GM12865 (cell line): ENCODE measurements at places on chromosomes 6 and 20.

DNA sequence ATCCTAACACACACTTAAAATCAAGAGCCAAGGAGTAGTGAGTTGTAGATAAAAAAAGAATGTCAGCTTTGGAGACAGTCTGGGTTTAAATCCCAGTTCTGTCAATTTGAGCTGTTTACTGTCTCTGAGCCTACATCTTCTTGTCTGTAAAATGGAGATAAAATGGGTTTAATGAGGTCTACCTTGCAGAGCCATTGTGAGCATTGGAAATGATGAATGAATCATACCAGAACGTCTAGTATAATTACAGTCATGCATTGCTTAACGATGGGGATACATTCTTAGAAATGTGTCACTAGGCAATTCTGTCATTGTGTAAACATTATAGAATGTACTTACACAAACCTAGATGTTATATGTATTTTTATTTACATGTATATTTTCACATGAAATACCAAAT lies 17.6 kb upstream of the SGK2 start:
- DNase-seq: no peak

GRCh38 chr6:105272786-105273185 lies 93.0 kb upstream of the POPDC3 start:
- DNase-seq: no peak

DNA sequence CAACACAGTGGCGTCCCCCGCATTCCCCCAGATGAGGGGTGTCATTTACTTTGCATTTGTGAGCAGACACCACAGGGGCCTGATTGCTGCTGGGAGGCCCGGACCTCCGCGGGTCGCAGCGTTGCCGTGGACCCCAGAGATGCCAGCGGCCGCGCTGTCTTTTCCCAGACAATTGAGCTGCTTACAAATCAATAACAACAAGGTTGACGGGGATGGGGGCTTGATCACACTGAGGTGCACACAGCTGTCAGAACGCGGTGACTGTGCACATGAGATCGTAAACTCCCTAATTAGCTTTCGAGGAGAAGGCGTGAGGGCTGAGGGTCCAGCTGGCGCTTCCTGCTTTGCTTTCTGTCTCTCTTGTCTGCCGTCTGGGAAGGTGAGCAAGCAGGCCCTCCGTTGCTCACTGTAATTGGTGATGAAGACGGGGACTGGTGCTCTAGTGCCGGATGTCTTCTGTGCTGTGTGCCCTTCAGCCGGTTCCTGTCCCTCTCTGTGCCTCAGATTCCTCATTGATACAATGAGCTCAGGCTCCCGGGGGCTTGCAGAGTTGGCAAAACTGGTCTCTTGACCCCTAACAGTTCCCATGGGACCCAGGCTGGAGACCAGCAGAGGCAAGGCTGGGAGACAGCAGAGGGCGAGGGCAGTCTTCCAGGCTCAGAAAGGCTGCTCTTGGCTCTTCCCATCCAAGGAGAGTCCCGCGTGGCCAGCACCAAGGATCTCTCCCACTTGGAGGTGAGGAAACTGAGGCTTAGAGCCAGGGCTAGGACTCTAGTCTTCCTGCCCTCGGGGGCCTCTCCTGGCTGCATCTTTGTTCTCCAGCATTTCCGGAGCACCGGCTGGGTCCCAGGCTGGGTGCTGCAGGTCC lies 126.0 kb upstream of the PMEPA1 start:
- no peak for DNase-seq

GRCh38 chr6:44868335-44868668 lies 459.8 kb upstream of the RUNX2 start:
- DNase-seq: peak; percentile 67

DNA sequence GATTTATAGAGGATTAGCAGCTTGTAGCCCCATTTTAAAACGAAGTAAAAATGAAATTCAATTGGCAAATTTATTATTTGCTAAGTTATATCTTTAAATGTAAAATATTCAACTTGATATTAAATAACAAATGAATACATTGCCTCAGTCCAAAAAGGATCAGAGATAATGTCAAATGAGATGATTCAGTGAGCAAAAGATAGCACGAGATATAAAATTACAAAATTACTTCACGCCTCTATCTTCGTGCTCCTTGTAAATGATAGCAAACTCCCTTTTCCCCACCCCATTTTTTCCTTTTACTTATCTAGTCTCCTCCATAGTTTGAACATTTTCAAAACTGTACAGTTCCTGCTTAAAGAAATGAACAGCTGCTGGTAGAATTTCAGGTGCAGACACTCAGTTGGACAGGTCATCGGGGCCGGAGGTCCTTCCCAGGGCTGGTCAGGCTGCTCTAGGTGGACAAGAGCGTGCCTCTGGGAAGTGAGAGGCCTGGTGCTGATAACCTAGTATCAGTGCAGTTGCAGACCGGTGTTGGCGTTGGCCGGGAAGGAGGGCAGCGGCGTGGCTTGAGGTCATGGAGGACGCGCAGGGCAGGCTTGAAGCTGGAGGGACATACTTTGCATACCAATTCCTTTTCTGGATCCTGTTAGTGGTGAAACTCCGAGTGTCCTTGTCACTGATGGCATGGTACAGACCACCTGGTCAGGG lies 83.9 kb downstream of the CDC5L start:
- no peak for DNase-seq

- no peak for DNase-seq
Observed at GRCh38 chr6:68639826-68640490, 4.9 kb downstream of the ADGRB3 start.

- DNase-seq: no peak
Observed at GRCh38 chr6:2523061-2523460, 227.7 kb downstream of the MYLK4 start.

DNA sequence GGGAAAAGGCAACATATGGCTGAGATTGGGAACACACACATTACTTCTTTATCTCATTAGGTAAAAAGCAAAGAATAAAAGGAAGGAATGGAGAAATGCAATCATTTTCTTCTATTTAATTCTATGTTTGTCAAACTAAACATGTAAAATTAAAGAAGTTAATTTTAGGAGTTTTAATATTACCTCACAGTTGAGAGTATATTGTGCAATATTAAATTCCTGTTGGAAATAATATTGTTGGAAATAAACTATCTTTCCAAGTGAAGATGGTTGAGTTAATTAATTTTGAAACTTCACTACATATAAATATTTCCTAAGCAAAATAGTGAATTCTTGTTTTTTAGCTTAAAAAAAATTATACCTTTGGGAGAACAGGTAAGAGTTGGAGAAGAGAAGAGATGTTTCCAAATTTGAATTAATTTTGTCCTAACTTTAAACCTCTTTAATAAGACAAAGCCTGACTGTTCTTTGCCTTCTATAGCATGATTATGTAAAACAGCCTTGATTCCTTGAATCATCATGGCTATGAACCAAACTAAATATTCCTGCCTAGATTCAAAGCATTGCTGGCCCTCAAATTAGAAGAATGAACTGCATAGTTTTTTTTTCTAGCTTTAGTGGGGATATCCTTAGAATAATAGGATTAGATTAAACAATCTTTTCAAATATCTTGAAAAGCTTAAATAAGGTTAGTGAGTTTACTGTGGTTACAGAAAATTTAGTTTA lies 1349.1 kb upstream of the ADGRB3 start:
- no peak for DNase-seq

- peak; percentile 67 for DNase-seq
Observed at GRCh38 chr6:132300323-132300949, 100.8 kb downstream of the MOXD1 start.

DNA sequence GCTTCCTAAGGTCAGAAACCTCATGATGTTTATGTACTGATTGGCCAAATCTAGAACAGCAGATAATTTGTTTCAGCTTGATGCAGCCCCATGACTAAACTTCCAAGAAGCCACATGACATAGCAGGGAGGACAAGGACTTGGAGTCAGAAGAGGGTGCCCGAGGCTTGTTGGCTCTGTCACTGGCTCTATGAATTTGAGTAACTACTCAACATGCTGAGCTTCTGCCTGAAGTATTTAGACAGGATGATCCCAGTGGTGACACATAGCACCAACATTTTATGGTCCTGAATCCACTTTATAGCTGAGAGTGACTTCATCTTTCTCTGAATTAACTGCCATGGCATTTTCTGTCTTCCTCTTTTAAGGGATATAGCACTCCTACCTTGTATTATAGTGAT lies 13.5 kb upstream of the TBX18 start:
- no peak for DNase-seq

DNA sequence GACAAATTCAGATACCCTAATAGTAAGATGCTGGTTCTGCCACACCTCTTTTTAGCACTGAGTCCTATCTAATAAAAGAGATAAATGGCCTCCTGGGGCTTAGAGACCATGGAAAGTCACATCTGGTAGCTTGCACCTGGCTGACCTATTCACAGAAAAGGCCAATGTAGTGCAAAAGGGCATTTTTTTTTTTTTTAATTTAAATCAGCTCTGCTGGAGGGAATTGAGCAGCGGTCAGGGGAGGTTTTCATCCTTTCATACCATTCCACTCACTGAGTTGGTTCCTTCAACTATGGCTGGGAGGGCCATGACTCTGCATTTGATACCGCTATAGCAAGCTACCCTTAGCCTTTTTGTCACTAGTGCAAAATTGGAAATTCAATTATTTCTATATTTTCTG lies 20.1 kb upstream of the HS3ST5 start:
- DNase-seq: no peak

GRCh38 chr6:134111062-134111677 lies 58.7 kb upstream of the SLC2A12 start:
- DNase-seq: peak; percentile 65

- DNase-seq: no peak
Observed at GRCh38 chr6:44381739-44382138, 5.8 kb upstream of the CDC5L start.

DNA sequence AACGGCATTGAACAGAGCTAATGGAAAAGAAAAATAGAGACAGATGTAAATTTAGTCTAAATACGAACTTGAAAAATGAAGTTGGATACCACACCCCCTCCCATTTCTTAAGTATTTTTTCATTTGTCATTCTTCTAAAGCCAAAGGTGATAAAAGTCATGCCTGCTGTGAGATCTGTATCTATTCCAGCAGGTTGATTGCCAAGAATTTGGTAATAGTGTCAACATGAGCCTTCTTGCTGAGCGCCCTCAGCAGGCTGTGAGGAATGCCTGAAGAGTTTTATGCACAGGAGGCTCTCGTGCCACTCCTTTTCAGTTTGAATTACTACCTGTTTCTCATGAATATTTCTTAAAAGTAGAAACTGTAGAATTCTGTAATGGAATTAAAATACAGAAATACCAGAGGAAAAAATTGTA lies 165.4 kb downstream of the QKI start:
- peak; percentile 7 for DNase-seq

GRCh38 chr6:127289934-127290333 lies 23.3 kb downstream of the RNF146 start:
- no peak for DNase-seq

GRCh38 chr6:110876806-110877564 lies 2.4 kb downstream of the AMD1 start:
- no peak for DNase-seq

DNA sequence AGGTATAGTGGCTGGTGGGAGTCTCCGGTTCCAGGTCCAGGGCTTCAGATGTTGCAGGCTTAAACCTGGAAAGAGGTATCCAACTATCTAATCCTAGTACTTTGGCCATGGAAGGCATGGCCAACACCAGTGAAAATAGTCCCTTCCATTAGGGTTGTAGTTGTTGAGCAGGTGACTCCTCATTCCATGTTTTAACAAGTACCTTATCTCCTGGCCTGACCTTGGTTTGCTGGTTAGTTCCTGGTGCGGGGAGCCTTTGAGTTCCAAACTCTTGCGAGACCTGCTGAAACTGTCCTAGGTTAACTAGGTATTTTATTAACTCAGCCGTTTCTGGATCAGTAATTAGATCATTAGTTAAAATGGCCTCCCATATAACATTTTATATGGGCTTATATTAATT lies 165.1 kb upstream of the PROKR2 start:
- DNase-seq: no peak

- no peak for DNase-seq
Observed at GRCh38 chr20:481167-481566, 18.8 kb upstream of the TBC1D20 start.

- DNase-seq: no peak
Observed at GRCh38 chr6:105510746-105511145, 107.9 kb upstream of the PREP start.

DNA sequence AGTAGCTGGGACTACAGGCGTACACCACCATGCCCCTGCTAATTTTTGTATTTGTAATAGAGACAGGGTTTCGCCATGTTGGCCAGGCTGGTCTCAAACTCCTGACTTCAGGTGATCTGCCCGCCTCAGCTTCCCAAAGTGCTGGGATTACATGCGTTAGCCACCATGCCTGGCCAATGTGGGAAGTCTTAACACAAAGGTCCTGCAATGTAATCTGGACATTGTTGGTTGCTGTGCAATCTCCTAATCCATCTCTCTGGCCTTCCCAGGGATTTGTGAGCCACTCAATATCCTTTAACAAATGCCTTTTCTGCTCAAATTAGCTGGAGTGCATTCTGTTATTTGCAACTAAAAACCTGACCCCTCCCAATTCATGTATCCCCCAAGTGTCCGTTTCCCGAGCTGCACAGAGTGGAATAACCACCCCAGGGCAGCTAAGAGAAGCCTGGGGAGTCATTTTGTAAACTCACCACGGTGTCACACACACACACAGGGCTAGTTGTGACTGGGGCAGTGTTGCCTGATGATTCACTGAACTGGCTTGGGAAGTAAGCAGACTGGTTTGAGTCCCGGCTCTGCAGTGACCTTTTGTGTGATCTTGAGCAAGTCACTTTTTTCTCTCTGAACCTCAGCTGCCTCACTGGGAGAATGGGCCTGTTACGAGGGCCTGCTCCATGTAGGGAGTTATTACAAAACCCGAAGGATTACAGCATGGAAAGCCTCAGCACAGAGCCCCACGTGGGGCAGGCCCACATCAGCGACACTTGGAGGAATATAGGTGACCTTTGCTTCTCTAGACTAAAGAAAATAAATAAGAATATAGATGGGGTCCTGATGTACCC lies 152.3 kb downstream of the ZMYND8 start:
- DNase-seq: no peak

DNA sequence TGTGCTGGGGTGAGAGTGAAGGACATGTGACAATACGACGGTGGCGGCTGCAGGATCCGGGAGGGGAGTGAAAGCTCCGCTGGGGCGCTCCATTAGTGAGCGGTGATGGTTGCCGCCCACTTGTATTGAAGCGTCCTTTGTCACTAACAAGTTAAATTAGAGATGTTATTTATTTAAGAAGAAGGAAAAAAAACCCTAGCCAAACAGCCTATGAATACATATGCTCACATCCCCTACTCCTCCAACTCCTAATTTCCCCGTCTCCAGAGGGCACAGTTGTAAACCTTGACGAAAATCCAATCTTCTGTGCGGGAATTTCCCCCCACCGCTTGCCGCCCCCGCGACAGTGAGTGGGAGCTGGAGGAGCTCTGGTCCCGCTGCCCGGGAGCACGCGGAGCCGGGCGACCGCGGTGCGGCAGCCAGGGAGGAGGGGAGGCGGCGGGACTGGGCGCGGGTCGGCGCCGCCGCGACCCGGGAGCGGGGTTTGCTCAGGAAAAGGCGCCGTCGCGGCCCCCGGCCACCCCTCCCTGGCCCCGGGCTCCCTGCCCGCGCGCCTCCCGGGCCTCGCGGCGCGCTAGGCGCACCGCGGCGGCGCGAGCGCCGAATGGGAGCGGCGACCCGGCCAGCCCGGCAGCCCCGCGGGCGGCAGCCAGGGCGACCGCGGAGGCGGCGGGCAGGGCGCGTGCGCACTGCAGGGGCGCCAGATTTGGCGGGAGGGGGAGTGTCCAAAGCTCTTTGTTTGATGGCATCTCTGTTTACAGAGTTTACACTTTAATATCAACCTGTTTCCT lies at the start of gene MYB:
Gene MYB, plus strand, starts transcription at position 767 of the 791 bp plus-strand sequence. CDS start 206 bp downstream, outside the sequence.
- DNase-seq: peak; percentile 88
